ENCODE measurements at places on chromosomes 4 and X. TPM values are rescaled to one million over a fixed set of nuclear protein-coding genes. Genes with fewer than 3 reads are reported as not detected.

DNA sequence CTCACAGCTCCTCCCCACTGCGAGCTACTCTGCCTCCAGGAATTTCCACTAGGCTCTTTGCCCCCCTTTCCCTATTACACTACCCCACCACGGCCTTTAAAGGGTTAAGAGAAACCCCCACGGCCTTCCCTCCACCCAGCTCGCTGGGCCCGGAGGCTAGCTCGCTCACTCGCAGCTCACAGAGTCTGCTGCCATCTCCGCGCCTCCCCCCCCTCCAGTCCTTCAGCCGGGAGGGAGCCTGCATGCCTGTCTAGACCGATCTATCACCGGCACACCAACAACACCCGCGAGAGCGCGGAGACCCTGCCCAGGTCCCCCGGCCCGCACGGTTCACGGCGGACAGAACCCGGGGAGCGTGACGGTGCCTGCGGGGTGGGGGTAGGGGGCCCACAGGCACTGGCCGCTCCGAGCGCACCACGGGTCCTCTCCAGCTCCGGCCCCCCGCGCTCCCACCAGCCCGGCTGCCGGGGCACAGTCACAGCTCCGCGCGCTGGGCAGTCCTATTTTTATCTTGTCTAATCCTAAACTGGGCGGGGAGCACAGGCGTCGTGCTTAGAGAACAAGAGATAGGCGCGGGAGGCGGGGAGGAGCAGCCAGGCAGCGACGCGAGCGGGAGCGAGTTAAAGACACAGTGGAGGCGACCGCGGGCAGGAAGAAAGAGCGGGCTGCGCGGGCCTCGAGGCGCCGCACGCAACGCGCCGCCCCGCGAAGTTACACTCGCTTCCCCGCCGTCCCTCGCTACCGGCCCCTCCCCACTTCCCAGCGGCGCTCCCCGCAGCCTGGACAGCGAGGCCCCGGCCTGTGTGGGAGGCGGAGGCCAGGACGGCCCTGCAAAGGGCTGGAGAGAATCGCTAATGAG lies 3.5 kb downstream of the BCOR start:
- H3K36me3 ChIP-seq, result no peaks in the 10 kb centered on the region
- H3K27me3 ChIP-seq, result no peaks in the 10 kb centered on the region

DNA sequence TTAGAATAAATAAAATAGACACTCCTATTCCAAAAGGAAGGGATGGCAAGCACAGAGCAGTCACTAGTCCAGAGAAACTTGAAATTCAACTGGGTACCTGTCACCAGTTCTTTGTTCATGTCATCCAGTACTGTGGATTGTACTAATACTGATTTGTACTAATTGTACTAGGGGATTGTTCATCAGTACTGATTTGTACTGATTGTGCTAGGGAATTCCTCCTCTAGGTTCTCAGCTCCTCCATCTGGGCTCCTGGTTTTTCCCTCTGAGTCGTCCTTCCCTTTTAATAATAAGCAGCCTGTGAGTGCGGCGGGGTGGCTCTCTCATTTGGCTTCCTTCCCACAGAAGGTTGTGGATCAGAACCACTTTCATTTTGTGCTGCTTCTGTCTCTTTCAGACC lies 31.0 kb upstream of the SOD3 start:
- H3K4me3 ChIP-seq, result no peak overlapping the region
- no peak for DNase-seq
- H3K4me1 ChIP-seq, result no peaks in the 10 kb centered on the region
- H3K27me3 ChIP-seq, result no peaks in the 10 kb centered on the region
- H3K27ac ChIP-seq, result no peak overlapping the region
- no peaks in the 10 kb centered on the region for H3K36me3 ChIP-seq

The MAGEA4 gene
- not detected for total RNA-seq

- H3K27me3 ChIP-seq, result no peaks in the 10 kb centered on the region
- DNase-seq, result no peak
- H3K4me3 ChIP-seq, result no peak overlapping the region
- H3K27ac ChIP-seq, result no peak overlapping the region
- no peaks in the 10 kb centered on the region for H3K36me3 ChIP-seq
Observed at GRCh38 chrX:153684467-153685155, 3.1 kb upstream of the SLC6A8 start.

The SSX1 gene
- total RNA-seq, result not detected

DNA sequence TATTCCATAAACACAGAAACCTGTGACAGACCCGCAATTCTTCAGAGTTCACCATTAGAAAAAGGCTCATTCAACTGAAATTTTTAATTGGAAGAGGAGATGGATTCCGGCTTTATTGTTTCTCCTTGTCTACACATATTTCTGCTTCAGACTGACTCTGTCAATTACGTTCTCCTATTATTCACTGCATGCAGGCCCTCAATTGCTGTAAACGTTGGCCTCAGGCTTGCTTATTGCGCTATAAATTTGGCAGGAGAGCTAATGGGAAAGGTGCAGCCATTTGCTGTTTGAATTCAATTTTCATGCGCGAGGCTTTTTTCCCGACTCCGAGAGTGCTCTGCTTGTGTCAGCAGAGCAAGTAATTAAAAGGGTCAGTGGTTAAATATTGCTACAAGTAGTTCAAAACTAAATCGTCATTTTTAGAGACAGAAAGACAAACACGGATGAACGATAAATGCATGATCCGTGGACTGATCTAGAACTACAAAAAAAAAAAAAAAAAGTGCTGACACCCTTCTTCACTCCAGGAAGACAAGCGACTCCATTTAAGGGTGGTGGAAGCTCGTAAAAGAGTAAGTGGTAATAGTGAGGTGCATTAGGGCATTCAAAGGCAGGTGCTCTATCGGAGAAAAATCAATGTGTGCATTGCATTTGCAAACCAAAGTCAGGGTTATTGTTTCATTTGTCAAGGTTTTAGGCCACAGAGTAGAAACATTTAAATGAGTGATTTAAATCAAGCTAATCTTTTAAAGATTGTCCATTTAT lies 841.6 kb upstream of the FRG1 start:
- H3K4me1 ChIP-seq, result no peaks in the 10 kb centered on the region
- no peaks in the 10 kb centered on the region for H3K27me3 ChIP-seq
- no peak overlapping the region for H3K27ac ChIP-seq
- no peak for DNase-seq
- H3K36me3 ChIP-seq, result no peaks in the 10 kb centered on the region
- H3K4me3 ChIP-seq, result no peak overlapping the region

The GUCY1A1 gene
- 63.1 TPM for total RNA-seq

DNA sequence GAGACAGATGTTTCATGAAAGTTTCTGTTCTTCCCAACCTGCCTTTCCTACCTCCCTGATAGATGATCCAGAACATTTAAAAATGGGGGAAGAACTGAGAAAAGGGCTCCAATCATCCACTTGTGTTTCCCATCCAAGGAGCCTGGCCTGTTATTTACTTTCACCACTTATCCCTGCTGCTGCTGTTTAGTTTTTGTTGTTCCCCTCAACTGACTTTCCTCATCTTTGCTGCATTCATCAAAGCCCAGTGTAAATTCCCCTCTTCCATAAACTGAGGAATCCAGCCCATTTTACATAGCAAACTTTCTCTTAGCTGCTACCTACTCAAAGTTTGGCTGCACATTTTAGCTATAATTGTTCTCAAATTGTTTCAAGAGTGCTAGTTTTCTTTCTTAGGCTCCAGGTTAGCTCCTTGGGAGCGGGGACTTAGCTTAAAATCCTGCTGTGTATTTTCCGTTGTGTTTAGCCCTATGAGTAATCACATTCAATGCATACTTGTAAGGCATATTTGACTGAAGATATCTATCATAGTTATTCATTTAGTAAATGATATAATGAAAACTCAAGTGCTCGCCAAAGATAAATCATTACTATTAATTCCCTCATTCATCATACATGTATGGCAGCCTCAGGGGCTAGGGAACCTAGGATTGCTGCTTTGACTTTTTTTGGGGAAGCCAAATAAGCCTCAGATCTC lies 1.4 kb upstream of the PTPN13 start:
- H3K36me3 ChIP-seq, result no peaks in the 10 kb centered on the region
- H3K4me1 ChIP-seq, result peaks cover under 1% of the 10 kb centered on the region
- H3K27me3 ChIP-seq, result no peaks in the 10 kb centered on the region
- peak overlapping the region; percentile 75 for H3K4me3 ChIP-seq
- DNase-seq, result no peak
- H3K27ac ChIP-seq, result peak overlapping the region; percentile 82

- H3K27ac ChIP-seq, result no peak overlapping the region
- no peaks in the 10 kb centered on the region for H3K4me1 ChIP-seq
- H3K27me3 ChIP-seq, result no peaks in the 10 kb centered on the region
- no peak overlapping the region for H3K4me3 ChIP-seq
- no peak for DNase-seq
- no peaks in the 10 kb centered on the region for H3K36me3 ChIP-seq
Observed at GRCh38 chrX:39577206-39577984, 520.4 kb downstream of the BCOR start.

DNA sequence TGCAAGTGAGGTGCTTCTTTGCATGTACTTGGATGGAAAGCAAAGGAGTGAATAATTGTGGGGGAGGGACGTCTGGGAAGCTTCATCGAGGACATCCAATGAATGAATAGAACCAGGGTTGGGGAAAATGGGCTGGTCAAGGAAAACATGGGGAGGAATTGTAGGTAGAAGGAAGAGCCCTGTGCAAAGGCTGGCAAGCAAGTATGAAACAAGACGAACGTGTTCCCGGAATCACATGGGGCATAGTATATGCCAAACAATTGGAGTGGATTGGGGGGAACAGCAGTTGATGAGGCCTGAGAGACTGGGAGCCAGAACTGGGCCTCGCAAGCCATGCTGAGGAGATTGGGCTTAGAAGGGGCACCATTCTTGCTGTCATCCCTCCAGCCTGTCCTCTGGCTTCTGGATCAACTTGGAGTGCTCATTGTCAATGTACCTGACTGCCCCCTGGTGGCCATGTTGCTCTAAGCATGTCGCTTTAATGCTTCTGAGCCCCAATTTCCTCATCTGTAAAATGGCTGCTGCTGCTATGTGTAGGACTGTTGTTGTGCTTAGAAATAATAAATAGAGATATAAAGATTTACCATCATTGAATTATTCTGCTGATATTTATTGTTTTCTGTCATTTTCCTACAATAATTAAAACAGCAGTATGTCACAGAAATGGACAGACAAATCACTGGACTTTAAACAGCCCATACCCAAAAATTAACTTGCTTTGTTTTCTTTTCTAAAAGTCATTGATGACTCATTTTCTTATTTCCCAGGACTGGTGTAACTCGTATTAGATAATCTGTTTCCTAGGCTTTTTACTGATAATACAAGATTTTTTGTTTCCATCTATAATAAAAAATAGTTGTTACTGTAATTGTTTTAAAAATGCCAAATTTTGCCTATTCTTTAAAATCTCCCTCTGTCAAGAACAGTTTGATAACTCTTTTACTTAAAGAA lies 66.4 kb downstream of the JADE3 start:
- no peaks in the 10 kb centered on the region for H3K27me3 ChIP-seq
- H3K27ac ChIP-seq, result no peak overlapping the region
- no peaks in the 10 kb centered on the region for H3K4me1 ChIP-seq
- no peak overlapping the region for H3K4me3 ChIP-seq

The TEC gene
- total RNA-seq, result 7.4 TPM

The CORIN gene
- 3.9 TPM for total RNA-seq

The TCEAL2 gene
- total RNA-seq, result 1.9 TPM

DNA sequence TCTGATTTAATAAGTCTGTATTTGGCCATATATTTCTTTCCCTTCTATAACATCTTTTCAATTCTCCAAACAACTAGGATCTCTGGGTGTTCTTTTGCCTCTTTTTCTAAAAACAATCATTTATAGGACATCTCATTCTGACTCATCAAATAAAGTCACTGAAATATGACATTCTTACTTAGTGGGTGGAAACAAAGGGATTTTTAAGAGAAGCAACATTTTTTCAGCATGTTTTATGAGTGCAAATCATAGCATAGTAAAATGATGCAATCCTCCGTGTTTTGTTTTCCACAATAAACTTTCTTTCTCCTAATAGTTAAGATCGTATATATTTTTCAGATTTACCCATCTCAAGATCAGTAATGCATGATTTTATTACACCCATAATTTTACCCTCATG lies 179.8 kb downstream of the SPCS3 start:
- H3K4me3 ChIP-seq, result no peak overlapping the region
- H3K36me3 ChIP-seq, result no peaks in the 10 kb centered on the region
- peaks cover 6% of the 10 kb centered on the region for H3K4me1 ChIP-seq
- H3K27ac ChIP-seq, result no peak overlapping the region
- no peak for DNase-seq

DNA sequence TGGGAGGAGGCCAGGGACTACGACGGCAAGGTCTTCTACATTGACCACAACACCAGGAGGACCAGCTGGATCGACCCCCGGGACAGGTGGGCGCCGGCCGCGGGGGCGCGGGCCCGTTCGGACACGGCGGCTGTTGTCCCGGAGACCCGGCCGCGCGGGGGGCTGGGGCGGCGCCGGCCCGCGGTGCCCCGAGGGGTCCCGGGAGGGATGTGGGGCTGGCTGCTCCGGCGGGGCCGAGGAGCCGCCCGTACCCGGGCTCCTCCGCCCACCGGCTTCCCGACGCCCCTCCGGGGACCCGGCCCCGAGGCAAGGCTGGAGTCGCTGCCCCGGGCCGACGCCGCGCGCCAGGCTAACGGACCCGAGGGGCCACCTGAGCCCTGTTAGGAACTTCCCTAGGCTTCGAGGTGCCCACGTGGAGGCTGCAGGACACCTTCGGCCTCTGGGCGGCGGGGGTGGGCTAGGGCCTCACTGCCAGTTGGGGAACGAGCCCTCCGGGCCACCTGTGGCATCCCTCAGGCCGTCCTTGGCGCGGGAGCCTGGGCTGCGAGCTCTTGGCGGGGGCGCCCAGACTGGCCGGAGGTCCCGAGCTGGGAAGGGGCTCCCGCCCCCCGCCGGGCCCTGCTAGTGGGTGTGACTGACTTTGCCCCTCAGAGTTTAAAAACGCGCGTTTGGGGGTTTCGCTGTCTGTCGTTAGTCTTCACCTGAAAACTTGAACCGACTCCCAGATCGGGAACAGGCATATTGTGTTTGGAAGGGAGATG lies 660 bp downstream of the WWC2 start:
- H3K27me3 ChIP-seq, result no peaks in the 10 kb centered on the region
- DNase-seq, result peak; percentile 67
- no peaks in the 10 kb centered on the region for H3K36me3 ChIP-seq
- peak overlapping the region; percentile 87 for H3K4me3 ChIP-seq
- H3K27ac ChIP-seq, result peak overlapping the region; percentile 100

GRCh38 chr4:164874789-164875188 lies 2.2 kb upstream of the APELA start:
- DNase-seq, result no peak
- no peaks in the 10 kb centered on the region for H3K4me1 ChIP-seq
- no peaks in the 10 kb centered on the region for H3K27me3 ChIP-seq
- H3K27ac ChIP-seq, result no peak overlapping the region

DNA sequence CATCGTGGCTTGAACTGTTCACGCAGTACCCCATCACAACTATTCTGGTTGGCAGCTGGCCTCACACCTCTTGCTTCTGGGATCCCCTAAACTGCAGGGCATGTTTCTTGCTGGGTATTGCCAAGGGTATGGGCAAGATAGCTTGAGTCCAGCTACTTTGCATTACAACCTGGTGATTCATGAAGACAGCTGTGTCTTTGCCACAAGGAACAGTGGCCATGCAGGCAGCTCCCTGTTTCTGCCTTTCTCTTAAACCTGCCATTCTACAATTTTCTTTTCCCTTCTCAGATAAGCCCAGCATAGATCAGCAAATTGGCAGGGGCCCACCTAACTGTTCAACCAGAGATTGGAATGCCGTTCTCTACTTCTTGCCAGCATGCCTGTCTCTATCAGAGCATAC lies 42.8 kb downstream of the TENM3 start:
- no peak overlapping the region for H3K27ac ChIP-seq
- H3K4me1 ChIP-seq, result no peaks in the 10 kb centered on the region
- H3K36me3 ChIP-seq, result no peaks in the 10 kb centered on the region
- H3K27me3 ChIP-seq, result no peaks in the 10 kb centered on the region
- H3K4me3 ChIP-seq, result no peak overlapping the region
- DNase-seq, result no peak

The ZNF157 gene
- total RNA-seq, result 0.21 TPM

- no peaks in the 10 kb centered on the region for H3K36me3 ChIP-seq
- no peak overlapping the region for H3K27ac ChIP-seq
- H3K4me1 ChIP-seq, result no peaks in the 10 kb centered on the region
- no peaks in the 10 kb centered on the region for H3K27me3 ChIP-seq
- H3K4me3 ChIP-seq, result no peak overlapping the region
- DNase-seq, result no peak
Observed at GRCh38 chrX:107442914-107443527, 6.4 kb upstream of the FRMPD3 start.
